ENCODE measurements at places on chromosomes 11 and 22.

DNA sequence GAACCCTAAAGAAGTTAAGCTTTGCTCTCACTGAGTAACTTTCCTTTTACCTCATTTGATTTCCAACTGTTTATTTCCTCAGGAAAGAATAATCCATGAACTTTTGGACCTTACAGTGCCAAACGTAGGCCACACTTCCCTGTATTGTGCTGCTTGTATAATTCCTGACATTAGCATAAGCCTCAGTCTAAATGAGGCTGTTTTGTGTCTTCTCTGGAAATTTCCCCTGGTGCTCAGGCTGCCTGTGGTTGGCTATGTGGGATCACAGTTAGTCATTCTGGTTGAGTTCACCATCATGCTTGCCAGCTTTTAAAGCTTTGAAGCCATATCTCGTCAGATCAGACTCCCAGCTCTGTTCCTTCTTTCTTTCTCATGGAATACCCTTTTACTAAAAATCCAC lies 107.0 kb downstream of the FAM76B start:
- no peak for DNase-seq

DNA sequence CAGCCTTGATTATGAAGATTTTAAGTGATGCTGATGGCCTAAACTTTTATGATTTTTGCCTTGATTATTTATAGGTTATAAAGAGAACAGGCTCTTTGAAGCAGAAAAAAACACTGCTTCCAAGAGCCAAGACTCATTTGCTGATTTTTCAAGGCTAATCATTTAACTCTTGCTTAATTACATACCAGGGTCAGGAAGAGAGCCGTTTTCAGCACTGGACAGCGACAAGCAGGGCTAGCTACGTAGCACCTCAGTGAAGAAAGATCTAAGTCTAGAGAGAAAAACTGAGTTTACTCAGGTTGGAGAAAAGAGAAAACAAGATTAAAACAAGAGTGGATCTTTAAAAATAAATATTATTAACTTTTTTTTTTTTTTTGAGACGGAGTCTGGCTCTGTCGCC lies 615.4 kb upstream of the B3GAT1 start:
- DNase-seq = peak; percentile 69

GRCh38 chr11:27471589-27472397 lies 797 bp downstream of the LGR4 start:
- peak; percentile 47 for DNase-seq

DNA sequence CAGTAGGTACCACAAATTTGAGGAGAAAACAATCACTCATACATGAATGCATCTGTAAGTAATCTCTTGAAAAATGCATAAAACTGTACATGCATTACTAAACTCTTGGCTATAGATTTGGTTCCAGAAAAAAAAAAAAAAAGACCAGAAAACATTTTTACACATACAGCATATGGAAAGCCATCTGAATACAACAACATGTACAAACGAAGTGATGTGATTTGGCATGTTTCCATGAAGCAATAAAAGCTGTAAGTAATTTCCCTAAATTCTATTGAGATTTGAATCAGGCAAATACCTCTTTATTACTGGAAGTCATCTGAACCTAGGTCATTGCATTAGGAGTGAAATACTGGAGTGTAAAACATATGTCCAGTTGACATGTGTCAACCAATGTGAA lies 31.9 kb upstream of the ZC3H12C start:
- no peak for DNase-seq

Data from endothelial cell (in vitro differentiated cells).